ENCODE measurements at places on chromosomes 7 and 10.

- DNase-seq: peak; percentile 58
These were observed 71.7 kb downstream of the CREB5 start for GRCh38 chr7:28483908-28484605.

DNA sequence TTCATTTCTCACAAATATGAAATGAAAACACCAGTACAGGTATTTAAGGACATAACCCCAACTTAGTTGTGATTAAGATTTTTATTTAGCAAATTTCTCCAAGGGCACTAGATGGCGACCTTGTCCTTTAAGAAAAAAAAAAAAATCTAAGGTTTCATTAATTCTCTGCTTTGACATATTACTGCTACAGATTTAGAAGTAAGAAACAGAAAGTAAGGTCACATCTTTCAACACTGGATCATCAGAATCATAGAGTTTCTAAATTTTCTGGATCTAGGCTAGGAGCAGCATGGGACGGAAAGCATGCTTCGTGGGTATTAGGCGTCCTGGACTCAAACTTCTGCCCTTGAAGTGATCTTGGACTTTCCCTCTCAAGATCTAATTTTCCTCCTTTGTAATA, 85.5 kb upstream of the PRKG1 start:
- DNase-seq: no peak

GRCh38 chr7:132742189-132742612, 165.9 kb upstream of the PLXNA4 start:
- DNase-seq: peak; percentile 97

DNA sequence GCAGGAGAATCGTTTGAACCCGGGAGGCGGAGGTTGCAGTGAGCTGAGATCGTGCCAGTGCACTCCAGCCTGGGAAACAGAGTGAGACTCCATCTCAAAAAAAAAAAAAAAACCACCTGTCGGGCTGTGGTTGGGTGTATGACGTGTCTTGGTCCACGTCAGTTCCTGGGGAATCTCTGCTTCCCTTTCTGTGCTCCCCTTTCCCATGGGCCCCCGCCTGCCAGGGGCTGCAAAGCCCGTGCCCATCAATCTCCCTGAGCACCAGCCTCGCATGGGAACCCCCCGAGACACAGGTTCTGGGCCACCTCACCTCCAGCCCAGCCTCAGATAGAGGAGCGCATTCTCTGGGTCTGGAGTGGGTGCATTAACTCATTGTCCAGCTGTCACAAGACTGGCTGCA, 2.3 kb upstream of the SH2B2 start:
- no peak for DNase-seq

DNA sequence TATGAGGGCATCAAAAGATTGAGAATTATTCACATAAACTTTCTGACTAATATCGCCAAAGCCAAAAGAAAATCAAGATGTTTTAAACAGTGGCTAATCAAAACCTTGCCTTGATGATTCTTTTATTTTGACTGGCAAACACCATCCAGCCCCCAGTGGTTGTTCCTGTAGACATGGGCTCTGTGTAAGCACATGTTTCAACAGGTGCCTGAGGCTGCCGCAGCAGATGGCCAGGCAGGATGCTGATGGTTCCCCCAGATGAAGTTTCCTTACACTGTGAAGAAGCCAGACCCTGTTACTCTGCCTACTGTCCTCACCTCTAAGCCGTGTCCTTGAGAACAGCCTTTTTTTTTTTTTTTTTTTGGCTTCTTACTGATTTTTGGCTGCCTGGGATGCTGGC, 146.5 kb downstream of the RAB11FIP2 start:
- DNase-seq: no peak

- no peak for DNase-seq
These were observed 22.6 kb downstream of the CHCHD3 start for GRCh38 chr7:133059263-133059662.

DNA sequence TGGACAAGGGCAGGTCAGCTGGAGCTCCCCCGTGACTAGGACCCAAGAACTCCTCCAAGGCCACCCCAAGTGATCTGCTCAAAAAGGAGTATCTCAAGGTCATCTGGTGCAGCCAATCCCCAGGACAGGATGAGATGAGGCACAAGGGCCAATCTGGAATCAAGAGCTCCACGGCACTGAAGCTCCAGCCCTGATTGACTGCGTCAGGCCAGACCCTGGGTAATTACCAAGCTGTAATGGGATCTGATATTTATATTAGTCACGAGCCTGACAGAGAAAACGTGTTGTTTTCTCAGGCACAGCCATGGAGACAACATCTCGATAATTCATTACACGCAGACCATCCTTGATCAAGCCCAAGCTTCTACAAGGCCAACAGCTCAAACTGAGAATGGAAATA, 4.2 kb downstream of the KCNMA1 start:
- no peak for DNase-seq

- DNase-seq: no peak
These were observed 54.9 kb downstream of the FAM171A1 start for GRCh38 chr10:15316145-15316544.

- no peak for DNase-seq
These were observed 69.7 kb downstream of the MRC1 start for GRCh38 chr10:17878896-17879295.

DNA sequence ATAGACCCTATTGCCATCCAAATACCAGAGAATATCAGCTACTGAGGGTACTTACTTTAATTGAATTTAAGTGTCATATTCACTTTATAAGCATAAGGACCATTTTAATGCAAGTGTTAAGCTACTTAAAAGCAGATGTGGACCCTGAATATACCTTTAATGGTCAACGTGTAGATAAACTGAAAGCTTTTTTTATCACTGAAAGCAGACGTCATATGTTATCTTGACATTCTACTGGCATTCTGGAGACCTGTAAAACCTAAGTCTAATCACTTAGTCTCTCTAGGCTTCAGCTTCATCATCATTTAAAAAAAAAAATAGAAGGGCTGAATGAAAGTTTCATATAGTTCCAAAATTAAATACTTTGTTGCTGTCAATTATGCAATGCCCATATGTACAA, 116.5 kb downstream of the ELAPOR2 start:
- no peak for DNase-seq

GRCh38 chr10:52900593-52900992, 128.0 kb upstream of the MBL2 start:
- DNase-seq: no peak

GRCh38 chr7:66297579-66297978, 92.4 kb downstream of the TPST1 start:
- DNase-seq: no peak

GRCh38 chr10:71187600-71187999, 24.8 kb upstream of the UNC5B start:
- DNase-seq: peak; percentile 35

- no peak for DNase-seq
These were observed 292.4 kb downstream of the USP6NL start for GRCh38 chr10:11318826-11319598.

GRCh38 chr10:9450801-9451200, 1396.3 kb downstream of the GATA3 start:
- DNase-seq: no peak

DNA sequence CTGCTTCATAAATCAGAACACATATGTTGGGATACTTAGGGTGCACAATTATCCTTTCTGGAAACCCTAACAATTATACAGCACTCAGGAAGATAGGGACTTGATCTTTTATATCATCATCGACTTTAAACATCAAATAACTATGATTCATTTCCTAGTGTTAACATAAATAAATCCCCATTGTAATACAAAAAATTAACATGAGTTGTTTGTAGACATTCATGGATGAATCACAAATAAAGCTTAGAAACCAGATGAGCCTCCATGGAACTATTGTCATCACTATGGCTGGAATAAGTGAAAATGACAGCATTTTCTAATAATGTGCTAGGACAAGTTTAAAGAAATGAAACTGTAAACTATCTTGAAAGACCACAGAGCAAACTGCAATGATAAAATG, 821.7 kb downstream of the GATA3 start:
- no peak for DNase-seq

DNA sequence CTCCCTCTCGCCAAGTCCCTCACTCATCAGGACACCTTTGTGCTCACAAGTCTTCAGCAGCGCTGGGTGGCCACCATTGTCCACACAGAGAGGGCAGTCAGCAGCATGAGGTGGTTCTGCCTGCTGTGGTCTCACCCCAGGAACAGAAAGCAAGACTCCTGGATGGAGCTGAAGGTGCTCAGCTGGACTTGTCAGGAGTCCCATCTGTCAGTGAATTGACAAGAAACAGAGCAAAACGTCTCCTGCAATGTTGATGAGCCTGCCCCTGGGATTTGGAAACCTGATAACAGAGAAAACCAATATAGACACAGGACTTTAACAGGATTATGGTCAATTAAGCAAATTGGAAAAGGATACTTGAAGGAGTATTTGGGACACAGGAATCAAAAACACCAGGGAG, 122.2 kb upstream of the PRSS58 start:
- no peak for DNase-seq

DNA sequence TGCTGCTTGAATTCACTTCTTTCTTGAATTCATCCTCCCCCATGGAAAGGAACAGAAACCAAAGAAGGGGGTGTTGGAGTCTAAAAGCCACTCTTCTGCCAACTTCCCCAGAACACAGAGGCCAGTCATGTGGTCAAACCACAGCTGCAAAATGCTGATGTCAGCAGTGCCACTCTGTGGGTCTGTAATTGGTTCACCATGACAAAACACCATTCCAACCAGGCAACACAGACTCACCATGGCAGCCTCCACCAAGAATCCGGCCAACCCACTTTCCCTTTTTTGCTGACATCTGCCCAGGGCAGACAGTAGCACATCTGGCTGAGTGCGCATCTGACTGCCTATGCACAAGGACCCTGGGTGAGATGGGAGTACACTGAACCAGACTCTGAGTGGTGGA, 16.8 kb downstream of the OSBPL3 start:
- peak; percentile 33 for DNase-seq

GRCh38 chr10:33325929-33326328, 8.5 kb downstream of the NRP1 start:
- no peak for DNase-seq

DNA sequence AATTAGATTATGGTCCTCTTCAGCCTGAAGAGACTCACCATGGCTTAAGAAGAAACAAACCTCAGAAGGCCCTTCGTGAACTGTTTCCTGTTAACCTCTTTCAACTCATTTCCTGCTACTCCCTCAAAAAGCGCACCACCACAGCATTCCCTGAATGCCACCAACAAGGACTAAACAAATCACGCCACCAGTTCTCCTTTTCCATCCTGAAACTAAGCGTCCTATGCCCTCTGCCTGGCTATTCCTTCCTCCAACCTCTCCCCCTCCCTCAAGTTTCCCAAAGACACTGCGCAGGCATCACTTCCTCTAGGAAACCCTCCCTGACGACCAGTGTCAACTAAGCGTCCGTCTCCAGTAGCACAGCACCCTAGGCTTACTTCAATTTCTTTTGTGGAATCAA, 12.0 kb downstream of the YWHAG start:
- DNase-seq: no peak

All from foreskin fibroblast (primary cell).